Foreskin fibroblast (primary cell): ENCODE measurements at places on chromosomes 13 and 19.

DNA sequence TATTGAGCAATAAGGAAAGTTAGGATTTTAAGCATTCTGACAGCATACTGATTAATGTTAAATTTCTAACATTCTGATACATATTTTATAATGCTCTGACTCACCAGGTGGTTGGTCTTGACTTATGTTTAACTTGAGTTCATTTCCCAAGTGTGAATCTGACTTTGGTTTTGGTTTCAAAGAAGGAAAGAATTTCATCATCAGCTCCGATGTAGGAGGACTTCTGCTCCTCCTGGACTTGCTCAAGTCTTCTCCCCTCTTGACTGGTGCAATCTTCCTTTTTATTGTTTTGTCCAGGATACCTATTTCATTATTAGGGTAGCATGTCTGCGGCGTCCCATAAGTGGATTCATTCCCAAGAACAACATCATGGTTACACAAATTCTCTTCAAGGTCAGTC, 141.3 kb downstream of the RNF17 start:
- DNase-seq: no peak

GRCh38 chr13:75415694-75416093, 66.3 kb downstream of the TBC1D4 start:
- DNase-seq: peak; percentile 88

- DNase-seq: no peak
These were observed 166.2 kb downstream of the SLITRK1 start for GRCh38 chr13:83716121-83716520.

DNA sequence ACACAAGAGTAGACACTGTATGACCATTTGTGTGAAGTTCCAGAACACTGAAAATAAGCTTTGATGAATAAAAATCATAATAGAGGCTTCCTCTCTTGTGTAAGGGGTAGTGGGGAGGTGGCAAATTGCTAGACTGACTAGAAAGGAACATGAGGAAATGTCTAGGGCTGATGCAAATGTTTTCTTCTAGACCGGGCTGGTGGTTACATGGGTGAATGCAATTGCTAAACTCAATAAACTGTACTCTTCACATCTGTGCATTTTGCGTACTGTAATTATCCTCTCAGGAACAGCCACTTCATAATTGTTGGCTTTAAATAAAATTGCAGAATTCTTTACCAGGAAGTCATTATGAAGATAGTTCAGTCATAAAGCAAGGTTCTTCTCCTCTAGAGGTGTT, 5.2 kb upstream of the KBTBD7 start:
- DNase-seq: no peak

- DNase-seq: no peak
These were observed 2.1 kb downstream of the ZNF563 start for GRCh38 chr19:12331211-12331941.

DNA sequence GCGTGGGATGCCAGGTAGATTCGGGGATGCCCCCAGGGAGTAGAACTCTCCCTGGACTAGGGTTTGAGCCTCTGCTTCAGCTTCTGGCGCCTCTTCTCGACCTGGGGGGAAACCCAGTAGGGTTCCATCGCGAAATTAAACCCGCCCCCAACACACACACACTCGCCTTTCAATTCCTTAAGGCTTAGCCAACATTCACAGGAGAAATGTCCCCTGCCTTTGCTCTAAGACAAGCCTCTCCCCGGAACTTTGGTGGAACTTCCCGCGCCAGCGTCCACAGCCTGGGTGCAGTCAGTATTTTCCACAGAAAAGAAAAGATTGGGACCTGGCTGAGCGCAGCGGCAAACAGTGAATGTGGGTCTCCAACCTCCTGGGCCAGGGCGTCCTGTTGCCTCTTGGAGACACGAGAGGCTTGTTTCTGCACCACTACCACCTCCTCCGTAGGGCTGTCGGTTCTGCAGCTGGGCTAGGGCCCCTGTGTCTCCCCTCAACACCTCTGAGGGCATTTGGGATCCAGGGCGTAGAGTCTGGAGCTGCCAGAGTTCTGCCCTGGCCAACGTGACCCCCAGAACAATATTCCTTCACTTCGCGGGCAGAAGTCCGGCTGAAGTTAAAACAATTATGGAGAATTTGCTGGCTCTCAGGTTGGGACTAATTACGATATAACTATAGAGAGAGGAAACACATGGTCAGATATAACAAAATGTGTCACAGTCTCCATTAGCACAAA, 3.2 kb downstream of the PDX1 start:
- no peak for DNase-seq
